ENCODE measurements at places on chromosomes 5 and 9. TPM values are rescaled to one million over a fixed set of nuclear protein-coding genes. Genes with fewer than 3 reads are reported as not detected.

GRCh38 chr5:23064710-23065109 is 211.6 kb upstream of the CDH12 start:
- H3K4me3 ChIP-seq, result no peak overlapping the region
- no peaks in the 10 kb centered on the region for H3K4me1 ChIP-seq
- no peaks in the 10 kb centered on the region for H3K36me3 ChIP-seq
- no peak for DNase-seq
- no peaks in the 10 kb centered on the region for H3K27me3 ChIP-seq

- no peaks in the 10 kb centered on the region for H3K36me3 ChIP-seq
- H3K27me3 ChIP-seq, result no peaks in the 10 kb centered on the region
- no peak for DNase-seq
- H3K4me3 ChIP-seq, result no peak overlapping the region
- no peak overlapping the region for H3K27ac ChIP-seq
- no peaks in the 10 kb centered on the region for H3K4me1 ChIP-seq
Measured at GRCh38 chr5:175222621-175223020, 221.4 kb downstream of the DRD1 start.

GRCh38 chr9:131885144-131885609 is 145.3 kb upstream of the RAPGEF1 start:
- DNase-seq, result no peak
- H3K27me3 ChIP-seq, result no peaks in the 10 kb centered on the region
- H3K4me1 ChIP-seq, result peaks cover 6% of the 10 kb centered on the region

DNA sequence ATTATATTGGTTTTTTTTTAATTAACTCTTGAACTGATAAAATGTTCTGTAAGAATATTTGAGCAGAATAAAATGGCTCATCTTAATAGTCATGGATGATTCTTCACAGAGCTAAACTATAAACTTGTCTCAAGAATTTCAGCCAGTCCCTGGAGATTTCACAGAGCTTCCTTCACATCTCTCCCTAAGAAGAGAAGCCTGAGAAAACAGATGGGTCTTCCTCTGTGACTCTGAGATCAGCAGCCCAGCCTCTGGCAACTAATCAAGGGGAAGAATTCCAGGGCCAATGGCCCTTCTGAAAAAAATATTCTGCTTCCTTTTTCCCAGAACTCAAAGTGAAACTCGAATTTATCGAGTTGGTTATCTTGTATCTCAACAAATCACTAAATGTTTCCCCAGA is 122.2 kb upstream of the ITGA1 start:
- no peak overlapping the region for H3K27ac ChIP-seq
- no peak overlapping the region for H3K4me3 ChIP-seq
- no peak for DNase-seq
- H3K4me1 ChIP-seq, result peaks cover 8% of the 10 kb centered on the region

GRCh38 chr9:133532937-133533668 is 1.4 kb upstream of the ADAMTSL2 start:
- no peak overlapping the region for H3K4me3 ChIP-seq
- peak; percentile 53 for DNase-seq
- no peaks in the 10 kb centered on the region for H3K36me3 ChIP-seq
- H3K4me1 ChIP-seq, result no peaks in the 10 kb centered on the region

GRCh38 chr5:181224390-181225229 is 1.5 kb downstream of the TRIM41 start:
- H3K27me3 ChIP-seq, result peaks cover 2% of the 10 kb centered on the region
- peaks cover 11% of the 10 kb centered on the region for H3K36me3 ChIP-seq
- peak overlapping the region; percentile 98 for H3K27ac ChIP-seq
- H3K4me3 ChIP-seq, result peak overlapping the region; percentile 97
- no peak for DNase-seq

- no peaks in the 10 kb centered on the region for H3K4me1 ChIP-seq
- H3K4me3 ChIP-seq, result no peak overlapping the region
- H3K36me3 ChIP-seq, result no peaks in the 10 kb centered on the region
- no peak overlapping the region for H3K27ac ChIP-seq
Measured at GRCh38 chr9:135774794-135775525, 73.0 kb downstream of the KCNT1 start.

DNA sequence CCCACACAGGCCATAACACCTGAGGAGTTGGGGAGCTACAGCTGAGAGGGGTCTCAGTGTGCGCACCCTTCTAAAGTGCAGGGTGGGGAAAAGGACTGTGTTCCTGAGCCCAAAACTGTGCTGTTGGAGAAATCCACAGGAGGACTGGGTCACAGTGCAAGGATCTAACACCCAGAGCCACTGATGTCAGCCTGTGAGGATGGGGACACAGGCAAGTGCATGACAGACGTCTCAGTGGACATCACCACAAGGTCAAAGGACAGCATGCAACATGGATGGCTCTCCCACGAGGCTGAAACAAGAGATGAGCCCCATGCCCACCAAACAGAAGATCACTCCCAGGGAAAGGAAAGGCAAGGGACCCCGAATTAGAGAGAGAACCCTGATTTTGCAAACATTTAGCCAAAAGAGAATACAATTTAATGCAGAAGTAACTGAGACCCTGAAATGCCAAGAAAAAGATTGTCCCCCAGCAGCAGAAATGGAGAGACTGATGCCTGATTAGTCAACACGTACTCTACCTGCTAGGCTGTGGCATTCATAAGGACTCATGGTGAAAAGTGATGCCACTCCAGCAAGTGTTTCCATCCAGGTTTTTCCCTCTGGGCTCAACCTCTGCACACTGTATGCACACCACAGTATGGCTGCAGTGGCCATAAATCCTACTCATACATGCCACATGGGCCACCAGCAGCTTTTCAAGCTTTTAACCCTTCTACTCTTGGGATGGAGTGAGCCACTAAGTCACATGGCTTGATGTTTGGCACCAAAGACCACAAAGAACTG is 14.2 kb downstream of the KLF9 start:
- no peak overlapping the region for H3K27ac ChIP-seq
- no peak for DNase-seq
- no peak overlapping the region for H3K4me3 ChIP-seq
- no peaks in the 10 kb centered on the region for H3K36me3 ChIP-seq
- no peaks in the 10 kb centered on the region for H3K27me3 ChIP-seq
- peaks cover 39% of the 10 kb centered on the region for H3K4me1 ChIP-seq

Gene PITX1
- 0.39 TPM for total RNA-seq

GRCh38 chr9:132896906-132897305 is 18.2 kb downstream of the SPACA9 start:
- peaks cover 42% of the 10 kb centered on the region for H3K36me3 ChIP-seq
- H3K27me3 ChIP-seq, result no peaks in the 10 kb centered on the region
- H3K4me3 ChIP-seq, result no peak overlapping the region

DNA sequence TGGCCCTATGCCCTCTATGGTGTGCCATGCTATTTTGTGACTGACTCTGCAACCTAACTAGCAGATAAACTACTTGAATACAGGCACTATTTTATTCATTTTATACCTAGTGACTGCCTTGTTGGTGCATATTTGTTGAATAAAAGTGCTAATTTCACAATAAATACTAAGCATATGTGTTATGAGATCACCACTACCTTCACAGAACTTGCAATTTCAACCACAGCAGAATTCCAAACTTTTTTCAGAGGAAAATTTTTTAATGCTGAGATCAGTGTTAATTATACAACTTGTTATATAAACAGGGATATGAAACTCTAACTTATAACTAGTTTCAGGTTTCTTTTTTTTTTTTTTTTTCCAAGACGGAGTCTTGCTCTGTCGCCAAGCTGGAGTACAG is 94.8 kb downstream of the NR3C1 start:
- H3K27ac ChIP-seq, result no peak overlapping the region
- no peaks in the 10 kb centered on the region for H3K27me3 ChIP-seq
- no peak overlapping the region for H3K4me3 ChIP-seq
- H3K36me3 ChIP-seq, result peaks cover 91% of the 10 kb centered on the region

DNA sequence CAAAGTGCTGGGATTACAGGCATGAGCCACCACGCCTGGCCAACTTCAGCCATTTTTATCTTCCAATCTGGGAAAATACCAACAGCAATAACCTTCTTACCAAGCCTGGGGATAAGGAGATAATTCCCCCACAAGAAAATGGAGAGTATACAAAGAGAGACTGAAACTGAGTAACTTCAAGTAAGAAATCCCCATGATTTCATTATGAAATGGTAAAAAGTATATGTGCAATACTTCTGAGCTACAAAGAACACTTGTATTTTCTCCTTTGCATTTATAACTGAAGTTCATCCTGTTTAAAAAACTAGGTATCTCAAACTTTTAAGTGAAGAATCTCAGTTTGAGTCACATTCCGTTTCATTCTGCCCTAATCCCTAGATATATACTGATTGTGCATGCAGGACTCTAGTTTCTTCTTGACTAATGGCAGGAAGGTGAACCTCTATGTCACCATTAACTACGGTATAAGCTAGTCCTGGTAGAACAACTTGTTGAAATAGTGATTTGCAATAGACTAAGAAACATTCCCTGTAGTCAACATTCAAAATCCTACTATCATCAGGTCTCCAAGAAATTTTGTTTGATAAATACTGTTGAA is 2071.4 kb downstream of the MAT2B start:
- H3K27me3 ChIP-seq, result no peaks in the 10 kb centered on the region
- H3K36me3 ChIP-seq, result no peaks in the 10 kb centered on the region
- no peaks in the 10 kb centered on the region for H3K4me1 ChIP-seq
- H3K27ac ChIP-seq, result no peak overlapping the region

- no peaks in the 10 kb centered on the region for H3K27me3 ChIP-seq
- H3K36me3 ChIP-seq, result no peaks in the 10 kb centered on the region
- no peak for DNase-seq
- H3K4me1 ChIP-seq, result peaks cover 2% of the 10 kb centered on the region
- no peak overlapping the region for H3K4me3 ChIP-seq
Measured at GRCh38 chr5:98461485-98461884, 312.0 kb upstream of the RGMB start.

Gene MYMK
- total RNA-seq, result not detected

Gene CDKN2B-AS1
- 0.82 TPM for total RNA-seq

Measured in activated T-helper 2 cell treated with anti-CD3 and anti-CD28 coated beads, Interferon-gamma antibody, Interleukin-2, Interleukin-4, amounts not matched to agents 10 μg/mL and 5 μg/mL and 100 μg/mL, durations not matched to agents 14 hours and 24 hours and 36 hours (primary cell).